Stimulated activated CD8-positive, alpha-beta memory T cell treated with anti-CD3 and anti-CD28 coated beads, Interleukin-15, amount 100 ng/mL, for 24 hours (primary cell): ENCODE measurements at places on chromosomes 2 and 18.

GRCh38 chr2:177806025-177806424, 266.6 kb downstream of the PDE11A start:
- no peak for DNase-seq

GRCh38 chr2:3580449-3580848, 5.4 kb downstream of the RPS7 start:
- no peak for DNase-seq

DNA sequence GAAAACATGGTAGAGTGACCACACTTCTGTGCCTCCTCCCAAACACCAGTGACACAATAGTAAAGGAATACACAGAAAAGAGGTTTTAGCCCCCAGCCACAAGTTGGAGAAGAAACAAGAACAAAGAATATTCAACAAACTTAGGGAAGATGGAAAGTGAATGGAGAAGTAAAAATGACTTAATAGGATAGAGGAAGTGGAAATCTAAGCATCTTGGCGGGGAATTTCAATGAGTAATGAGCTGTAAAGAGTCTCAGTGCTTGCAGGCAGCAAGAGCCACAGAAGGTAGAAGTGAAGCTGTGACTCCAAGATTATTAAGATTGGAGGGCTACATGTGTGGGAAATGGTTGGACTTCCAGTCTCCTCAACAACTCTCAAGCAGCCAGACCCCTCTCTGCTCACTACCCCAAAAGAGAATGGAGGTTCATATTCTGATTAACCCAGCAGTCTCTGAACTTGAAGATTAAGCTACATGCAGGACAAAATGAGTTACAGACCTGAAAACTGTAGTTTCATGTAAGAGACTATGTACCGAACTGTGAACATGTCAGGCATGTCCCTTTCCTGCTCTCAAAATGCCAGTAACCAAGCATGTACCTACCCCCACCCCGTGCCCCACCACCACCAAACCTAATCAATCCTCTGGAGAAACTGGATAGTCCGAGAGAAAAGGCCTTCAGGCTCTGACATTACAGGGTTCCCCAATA, 16.9 kb upstream of the HNRNPLL start:
- DNase-seq: no peak

DNA sequence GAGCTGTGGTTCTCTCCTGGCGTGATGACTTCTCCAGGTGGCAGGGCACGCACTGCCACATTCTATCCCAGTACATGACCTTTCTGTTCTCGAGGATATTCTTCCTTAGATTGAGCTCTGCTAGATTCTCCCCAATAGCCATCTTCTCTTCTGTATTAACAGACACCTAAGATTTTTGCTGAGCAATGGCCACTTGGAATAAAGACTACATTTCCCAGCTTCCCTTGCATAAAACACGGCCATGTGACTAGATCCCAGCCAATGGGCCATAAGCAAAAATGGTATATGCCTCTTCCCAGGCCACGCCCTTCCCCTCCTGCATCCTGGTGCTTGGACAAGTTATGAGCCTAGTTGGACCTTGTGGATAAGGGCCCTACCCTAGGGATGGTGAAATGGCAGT, 82.1 kb downstream of the EIF2AK3 start:
- no peak for DNase-seq

DNA sequence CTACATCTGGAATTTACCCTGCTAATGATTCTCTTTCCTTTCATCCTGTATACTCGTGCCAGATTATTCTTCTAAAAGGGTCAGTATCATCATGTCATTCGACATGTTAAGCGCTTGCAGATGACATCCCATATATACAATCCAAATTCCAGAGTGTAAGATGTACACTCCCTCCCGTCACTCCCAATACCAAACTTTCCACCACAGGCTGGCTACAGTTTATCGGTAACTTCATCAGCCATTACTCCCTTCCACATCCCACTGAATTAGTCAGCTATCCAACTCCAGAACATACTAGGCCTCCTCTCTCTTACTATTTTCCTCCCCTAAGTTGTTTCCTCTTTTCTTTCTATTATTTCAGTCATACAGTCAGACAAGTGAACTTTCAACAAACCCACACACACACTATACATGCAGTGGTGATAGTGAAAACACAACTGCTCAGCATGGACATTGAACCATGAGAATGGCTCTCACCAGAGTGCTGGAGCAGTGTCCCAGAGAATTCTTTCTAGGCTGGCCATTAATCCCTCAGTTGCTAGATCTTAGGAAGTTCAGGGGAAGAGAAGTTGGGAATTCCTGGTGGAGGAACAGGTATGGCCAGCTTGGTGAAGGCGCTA, 10.6 kb upstream of the NMI start:
- no peak for DNase-seq

DNA sequence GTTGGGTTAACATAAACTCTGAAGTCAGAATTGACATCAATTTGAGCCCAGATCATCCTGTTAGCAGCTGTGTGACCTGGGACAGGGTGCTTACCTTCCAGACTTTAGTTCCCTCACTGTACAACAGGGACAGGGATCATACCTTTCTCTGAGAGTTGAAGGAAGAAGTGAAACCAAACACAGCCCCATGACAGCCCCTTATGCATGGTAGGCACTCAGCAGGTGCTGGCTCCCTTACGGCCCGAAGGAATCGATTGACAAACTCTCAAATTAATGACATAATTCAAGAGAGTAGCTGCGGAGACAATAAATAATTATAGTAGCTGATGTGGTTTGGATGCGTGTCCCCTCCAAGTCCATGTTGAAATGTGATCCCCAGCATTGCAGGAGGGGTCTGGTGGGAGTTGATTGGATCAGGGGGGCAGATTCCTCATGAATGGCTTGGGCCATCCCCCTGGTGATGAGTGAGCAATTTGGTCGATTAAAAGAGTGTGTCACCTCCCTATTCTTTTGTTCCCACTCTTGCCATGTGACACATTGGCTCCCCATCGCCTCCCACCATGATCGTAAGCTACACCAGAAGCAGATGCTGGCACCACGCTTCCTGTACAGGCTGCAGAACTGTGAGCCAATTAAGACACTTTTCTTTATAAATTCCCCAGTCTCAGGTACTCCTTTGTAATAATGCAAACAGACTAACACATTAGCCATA, 72.4 kb downstream of the ODC1 start:
- no peak for DNase-seq

DNA sequence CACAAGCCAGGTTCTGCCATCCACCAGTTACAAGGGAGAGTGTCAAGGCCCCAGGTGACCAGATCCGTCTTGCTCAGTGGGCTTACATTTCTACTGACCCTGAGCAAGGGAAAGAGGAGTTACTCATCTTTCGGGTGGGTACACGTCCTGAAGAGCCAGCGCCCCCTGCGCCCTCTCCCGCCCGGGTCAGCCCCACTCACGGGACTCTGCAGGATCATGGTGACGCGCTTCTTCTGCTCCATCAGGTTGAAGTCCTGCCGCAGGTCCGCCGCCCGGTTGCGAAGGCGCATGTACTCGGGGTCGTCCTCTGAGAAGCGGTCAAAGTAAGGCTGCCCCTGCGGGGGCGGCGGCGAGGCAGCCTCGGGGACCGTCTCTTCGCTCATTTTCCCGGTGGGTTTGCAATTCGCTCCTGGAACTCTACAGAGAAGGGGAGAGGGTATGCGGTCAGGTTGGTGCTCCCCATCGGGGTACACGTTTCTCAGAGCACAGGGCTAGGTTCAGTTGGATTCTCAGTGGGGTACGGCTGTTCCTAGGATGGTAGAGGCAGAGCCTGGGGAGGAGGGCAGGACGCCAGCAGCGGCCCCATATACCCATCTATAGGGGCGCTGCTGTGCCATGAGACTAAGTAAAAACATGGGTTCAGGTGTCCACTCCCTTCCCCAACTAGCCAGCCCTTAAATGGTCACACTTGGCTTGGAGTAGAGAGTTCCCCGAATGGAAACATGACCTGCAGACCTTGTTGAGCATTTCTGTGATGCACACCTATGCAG, 61.8 kb downstream of the ADD2 start:
- no peak for DNase-seq

DNA sequence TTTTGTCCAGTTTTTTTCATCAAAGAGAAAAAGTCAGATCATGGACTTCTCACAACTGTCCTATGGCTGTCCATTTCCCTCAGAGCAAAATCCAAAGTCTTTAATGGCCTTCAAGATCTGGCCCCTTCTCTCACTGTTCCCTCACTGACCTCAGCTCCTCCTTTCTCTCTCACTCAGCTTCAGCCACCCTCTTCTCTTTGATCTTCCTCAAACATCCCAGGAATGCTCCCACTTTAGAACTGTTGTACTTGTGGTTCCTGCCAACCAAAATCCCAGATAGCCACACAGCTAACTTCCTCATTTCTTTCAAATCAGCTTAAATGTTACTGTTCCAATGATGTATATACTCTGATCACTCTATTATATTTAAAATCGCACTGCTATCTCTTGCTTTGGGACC, 82.9 kb downstream of the NUP35 start:
- no peak for DNase-seq

DNA sequence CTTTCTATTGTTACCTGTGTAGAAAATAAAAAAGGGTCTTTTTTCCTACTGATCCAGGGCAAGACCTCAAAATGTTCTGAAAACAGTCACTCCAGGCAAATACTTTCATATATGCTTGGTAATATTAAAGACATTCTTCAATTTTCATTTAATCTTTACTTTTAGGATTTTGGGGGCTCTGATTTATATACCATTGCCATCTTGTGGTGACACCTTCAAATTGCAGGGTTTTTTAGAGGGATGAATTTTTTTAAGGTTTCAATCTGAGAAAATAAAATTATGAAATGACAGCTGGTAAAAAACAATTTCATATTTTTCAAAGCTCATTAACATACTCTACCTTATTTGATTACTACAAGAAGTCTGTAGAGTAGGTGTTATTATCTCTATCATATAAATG, 26.8 kb downstream of the MAPK4 start:
- DNase-seq: no peak

DNA sequence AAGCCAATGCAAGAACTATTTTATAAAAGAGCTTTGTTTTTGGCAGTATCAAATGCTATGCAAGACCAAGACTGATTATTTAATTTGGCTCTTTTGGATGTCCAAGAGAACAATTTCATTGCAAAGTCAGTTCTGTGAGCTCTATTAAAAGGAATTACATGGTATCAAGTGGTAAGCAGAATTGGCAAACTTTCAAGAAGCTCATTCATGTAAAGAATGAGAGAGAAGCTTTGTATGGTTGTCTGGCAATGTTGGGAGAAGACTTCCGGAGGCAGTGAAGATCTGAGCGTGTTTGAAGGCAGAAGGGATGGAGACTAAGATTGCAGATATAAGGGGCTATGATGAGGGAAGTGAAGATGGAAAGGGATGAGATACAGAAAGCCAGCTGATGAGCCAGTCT, 49.6 kb downstream of the CPS1 start:
- no peak for DNase-seq

- no peak for DNase-seq
Measured at GRCh38 chr18:76619261-76619620, 124.2 kb upstream of the ZNF516 start.

DNA sequence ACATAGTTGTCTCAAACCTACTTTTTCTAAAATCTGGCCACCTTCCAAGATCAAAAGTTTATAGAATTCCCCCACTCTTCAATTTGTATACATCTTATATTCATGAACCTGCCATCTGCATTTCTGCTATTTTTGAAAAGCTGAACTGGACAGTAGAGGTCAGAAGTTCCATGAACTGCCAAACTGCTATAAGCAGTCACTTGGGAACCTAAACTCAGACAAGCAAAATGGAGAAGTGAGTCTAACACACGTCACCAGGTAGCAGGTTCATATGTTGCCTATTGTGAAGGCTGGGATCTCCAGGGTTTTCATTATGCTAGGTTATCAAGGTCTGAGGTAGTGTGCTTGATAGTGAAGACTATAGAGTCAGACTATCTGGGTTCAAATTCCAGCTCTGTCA, 2.0 kb upstream of the MYO1B start:
- DNase-seq: no peak

DNA sequence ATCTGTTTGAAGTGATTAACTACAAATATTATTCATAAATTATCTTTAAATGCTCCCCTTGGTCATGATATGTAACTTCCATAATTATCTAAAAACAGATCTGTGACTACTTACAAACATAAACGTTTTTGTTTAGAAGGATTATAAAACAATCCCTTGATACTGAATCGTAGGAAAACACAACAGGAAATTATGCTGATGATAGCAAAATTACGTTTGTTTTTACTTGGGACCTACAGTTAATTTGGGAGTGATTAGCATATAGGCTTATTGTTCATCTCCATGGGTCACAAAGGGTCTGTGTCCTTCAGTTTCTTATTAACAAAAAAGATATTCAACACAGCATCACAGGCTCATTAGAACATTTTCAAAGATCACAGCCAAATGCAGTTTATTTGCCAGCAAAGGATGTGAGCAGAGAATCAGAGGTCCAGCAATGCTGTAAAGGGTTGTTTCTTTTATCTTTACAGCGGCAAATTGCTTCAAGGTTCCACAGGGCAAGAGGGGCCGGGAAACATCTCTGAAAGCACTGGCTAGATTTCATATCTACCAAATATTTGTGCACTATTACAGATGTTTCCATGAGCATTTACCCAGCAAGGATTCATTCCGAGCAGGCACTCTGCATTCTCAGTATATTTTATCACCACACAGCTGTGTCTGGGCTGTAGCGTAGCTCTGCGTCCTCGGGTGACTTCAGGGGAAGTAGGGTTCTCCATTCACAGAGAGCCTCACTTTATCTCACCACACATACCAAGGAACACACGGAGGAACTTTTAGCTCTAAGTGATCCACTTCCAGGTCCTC, 4.1 kb downstream of the CCDC195 start:
- no peak for DNase-seq

DNA sequence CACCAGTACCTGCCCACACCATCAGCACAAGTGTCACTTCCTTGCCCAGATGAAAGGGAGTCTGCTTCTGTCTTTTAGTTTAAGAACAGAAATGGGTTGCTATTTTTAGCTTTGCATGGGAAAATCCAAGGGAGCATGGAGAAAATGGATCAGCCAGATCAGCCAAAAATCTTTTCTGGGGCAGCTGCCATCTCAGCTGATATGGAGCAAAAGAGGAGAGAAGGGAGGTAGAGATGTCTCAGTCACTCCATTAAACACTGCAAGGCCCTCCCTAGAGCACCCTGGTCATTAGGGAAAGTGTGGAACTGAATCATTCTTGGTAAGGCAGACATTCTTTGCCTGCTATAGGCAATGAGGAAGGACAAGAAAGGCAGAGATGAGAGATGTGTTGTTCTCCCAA, 79.9 kb downstream of the CTAGE1 start:
- no peak for DNase-seq
